ENCODE measurements at places on chromosomes 2 and 18. TPM values are rescaled to one million over a fixed set of nuclear protein-coding genes. Genes with fewer than 3 reads are reported as not detected.

GRCh38 chr2:176004934-176005333, 2.9 kb upstream of the LNPK start:
- H3K4me1 ChIP-seq: peaks cover 8% of the 10 kb centered on the region
- no peaks in the 10 kb centered on the region for H3K27me3 ChIP-seq
- no peaks in the 10 kb centered on the region for H3K36me3 ChIP-seq

GRCh38 chr2:169081551-169081950, 12.2 kb downstream of the DHRS9 start:
- no peaks in the 10 kb centered on the region for H3K4me1 ChIP-seq
- no peak for DNase-seq
- H3K27me3 ChIP-seq: no peaks in the 10 kb centered on the region
- no peaks in the 10 kb centered on the region for H3K36me3 ChIP-seq
- no peak overlapping the region for H3K27ac ChIP-seq
- no peak overlapping the region for H3K4me3 ChIP-seq

DNA sequence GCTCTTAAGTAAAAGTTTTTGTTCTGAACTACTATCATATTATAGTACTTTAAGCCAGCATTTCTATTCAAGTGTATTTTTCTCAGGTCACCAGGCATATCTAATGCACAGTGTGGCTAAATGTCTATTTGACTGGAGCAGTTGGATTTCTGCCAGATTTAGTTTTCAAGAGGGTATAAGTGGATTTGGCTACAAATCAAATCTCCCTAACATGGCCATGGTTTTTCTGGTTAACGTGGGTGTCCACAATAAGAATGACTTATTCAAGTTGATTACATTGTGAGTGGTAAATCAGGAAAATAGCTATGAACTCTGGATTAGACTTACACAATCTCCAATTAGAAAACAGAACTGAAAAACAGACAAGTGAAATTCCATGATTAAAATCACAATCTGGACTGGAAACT, 5.7 kb upstream of the CHN1 start:
- no peaks in the 10 kb centered on the region for H3K36me3 ChIP-seq
- H3K4me3 ChIP-seq: no peak overlapping the region
- H3K27ac ChIP-seq: no peak overlapping the region
- no peak for DNase-seq
- H3K4me1 ChIP-seq: no peaks in the 10 kb centered on the region

The PSMA8 gene
- total RNA-seq: not detected

DNA sequence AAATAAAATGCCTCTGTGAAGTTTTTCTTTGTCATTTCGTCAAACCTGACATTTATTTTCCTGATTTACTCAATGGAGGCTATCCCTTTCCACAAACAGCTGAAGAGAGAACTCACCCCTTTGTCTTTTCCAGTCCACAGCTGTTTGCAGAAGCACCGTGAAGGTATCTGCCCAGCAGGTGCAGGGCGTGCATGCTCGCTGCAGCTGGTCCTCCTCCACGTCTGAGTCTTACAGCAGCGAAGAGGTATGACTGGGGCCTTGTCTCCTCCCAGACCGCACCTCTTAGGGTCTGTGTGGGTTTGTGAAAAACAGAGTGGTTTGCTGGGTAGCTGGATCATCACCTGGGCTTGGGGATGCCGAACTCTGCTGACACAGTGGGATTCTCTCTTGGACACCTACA, 9.7 kb downstream of the SPP2 start:
- no peaks in the 10 kb centered on the region for H3K27me3 ChIP-seq
- H3K4me1 ChIP-seq: no peaks in the 10 kb centered on the region
- no peak overlapping the region for H3K4me3 ChIP-seq

GRCh38 chr2:27954771-27955383, 64.3 kb downstream of the BABAM2 start:
- peaks cover 2% of the 10 kb centered on the region for H3K4me1 ChIP-seq
- no peaks in the 10 kb centered on the region for H3K36me3 ChIP-seq
- peak; percentile 31 for DNase-seq
- peak overlapping the region; percentile 20 for H3K27ac ChIP-seq

The SAG gene
- total RNA-seq: not detected

DNA sequence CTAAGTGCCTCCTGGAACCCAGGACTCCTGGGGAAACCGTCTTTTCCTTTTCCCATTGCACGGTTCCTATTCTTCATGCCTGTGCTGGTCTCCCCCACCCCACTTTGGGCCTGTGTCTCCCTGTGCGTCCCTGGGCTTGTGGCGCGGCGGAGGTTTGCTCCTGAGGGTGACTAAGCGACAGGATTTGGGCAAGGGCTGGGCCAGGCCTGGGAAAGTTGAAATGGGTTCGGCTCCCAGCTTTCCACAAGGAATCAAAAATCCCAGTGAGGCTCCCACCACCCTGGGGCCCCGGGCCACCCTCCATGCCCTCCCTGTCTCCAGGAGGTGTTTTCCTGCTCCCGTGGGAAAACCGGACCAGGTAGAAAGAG, 197.6 kb downstream of the NDUFA10 start:
- H3K27ac ChIP-seq: no peak overlapping the region
- no peak for DNase-seq
- no peaks in the 10 kb centered on the region for H3K27me3 ChIP-seq
- H3K36me3 ChIP-seq: no peaks in the 10 kb centered on the region

The IL1B gene
- not detected for total RNA-seq

DNA sequence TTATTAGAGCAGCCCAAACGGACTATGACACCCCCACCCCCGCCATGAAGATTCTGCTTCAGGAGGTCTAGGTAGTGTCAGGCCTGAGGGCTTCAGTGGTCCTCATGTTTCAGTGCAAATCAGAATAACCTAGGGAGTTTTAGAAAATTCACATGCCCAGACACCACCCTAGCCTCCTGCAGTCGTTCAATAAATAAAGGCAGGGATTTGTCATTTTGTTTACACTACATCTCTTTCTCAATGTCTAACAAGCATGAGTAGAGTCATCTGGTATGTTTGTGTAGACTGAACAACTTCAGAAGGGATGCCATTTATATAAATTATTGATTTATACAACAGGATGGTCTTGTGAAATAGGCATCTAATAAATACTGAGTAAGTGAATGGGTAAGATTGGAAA, 112.1 kb upstream of the SERPINE2 start:
- no peaks in the 10 kb centered on the region for H3K36me3 ChIP-seq
- DNase-seq: no peak
- H3K4me3 ChIP-seq: no peak overlapping the region
- no peak overlapping the region for H3K27ac ChIP-seq
- no peaks in the 10 kb centered on the region for H3K4me1 ChIP-seq

The BOLL gene
- not detected for total RNA-seq

DNA sequence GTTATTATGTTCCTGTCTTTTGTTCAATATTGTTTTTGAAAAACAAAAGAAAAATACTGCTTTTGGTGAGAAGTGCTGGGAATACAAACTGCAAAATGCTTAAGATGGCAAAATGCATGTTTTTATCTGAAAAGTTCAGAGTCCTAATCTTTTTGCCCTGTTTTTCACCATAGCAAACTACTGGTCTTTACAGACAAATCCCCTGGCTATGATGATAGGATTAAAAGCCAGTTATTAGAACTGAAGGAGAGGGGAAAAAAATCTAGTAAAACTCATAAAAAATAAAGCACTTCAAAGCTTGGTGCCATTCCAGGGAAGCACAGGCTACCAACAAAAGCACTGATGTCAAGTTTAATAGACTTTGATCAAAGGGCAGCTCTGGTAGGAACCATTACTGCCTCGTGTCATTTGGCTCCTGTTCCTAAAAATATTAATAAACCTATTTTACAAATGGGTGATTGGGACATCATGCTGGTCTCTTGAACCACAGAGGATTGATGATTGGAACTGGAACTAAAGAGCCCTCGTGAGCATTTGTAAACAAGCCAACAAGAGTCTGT, 194.7 kb downstream of the RAB3GAP1 start:
- no peaks in the 10 kb centered on the region for H3K27me3 ChIP-seq
- H3K36me3 ChIP-seq: no peaks in the 10 kb centered on the region
- no peaks in the 10 kb centered on the region for H3K4me1 ChIP-seq
- no peak overlapping the region for H3K4me3 ChIP-seq
- no peak overlapping the region for H3K27ac ChIP-seq

DNA sequence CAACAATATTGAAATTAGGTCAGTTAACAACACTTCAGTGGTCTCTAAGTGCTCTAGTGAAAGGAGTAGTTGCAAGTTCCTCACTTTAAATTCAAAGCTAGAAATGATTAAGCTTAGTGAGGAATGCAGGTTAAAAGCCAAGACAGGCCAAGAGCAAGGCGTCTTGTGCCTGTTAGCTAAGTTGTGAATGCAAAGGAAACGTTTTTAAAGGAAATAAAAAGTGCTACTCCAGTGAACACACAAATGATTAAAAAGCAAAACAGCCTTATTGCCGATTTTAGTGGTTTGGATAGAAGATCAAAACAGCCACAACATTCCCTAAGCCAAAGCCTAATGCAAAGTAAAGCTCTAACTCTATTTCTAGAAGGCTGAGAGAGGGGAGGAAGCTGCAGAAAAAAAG, 44.7 kb downstream of the ANTXR1 start:
- no peak for DNase-seq
- no peaks in the 10 kb centered on the region for H3K36me3 ChIP-seq
- no peak overlapping the region for H3K27ac ChIP-seq

DNA sequence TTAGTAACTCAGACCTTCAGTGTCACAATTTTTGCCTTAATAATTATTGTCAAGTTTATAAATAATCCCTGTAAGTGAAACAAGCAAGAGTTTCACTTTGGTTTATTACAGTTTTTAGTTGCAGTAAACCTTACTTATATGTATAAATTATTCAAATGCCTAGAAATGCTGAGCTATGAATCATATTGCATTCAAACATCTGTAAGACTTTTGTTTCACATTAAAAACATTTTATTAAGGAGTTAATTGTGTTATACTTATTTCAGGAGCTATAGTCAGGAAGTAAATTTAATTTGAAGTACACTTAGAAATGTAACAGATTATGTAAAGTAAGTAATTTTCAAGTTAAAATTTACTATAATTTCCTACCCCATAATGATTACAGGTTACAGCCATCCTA, 3.9 kb upstream of the ETAA1 start:
- H3K4me3 ChIP-seq: no peak overlapping the region
- H3K27ac ChIP-seq: no peak overlapping the region
- DNase-seq: no peak
- H3K27me3 ChIP-seq: no peaks in the 10 kb centered on the region
- H3K36me3 ChIP-seq: no peaks in the 10 kb centered on the region

DNA sequence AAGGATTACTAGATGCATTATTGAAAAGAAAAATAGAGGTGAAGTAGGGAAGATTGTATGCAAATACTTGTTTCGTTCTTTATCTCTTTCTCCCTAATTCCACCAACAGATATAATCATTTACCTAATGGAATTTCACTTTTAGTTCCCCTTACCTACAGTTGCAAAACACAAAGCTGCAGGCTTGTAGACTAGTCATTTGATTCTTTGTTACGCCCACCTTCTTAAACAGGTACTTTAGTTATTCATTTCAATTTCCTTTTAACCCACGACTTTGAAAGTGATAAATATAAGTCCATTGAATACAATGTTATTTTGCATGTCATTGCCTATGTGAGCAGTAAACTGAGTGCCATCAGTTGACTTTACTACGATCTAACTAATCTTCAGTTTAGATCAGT, 3.9 kb upstream of the HRH4 start:
- no peaks in the 10 kb centered on the region for H3K36me3 ChIP-seq
- no peaks in the 10 kb centered on the region for H3K4me1 ChIP-seq
- DNase-seq: no peak
- no peak overlapping the region for H3K4me3 ChIP-seq
- no peak overlapping the region for H3K27ac ChIP-seq

DNA sequence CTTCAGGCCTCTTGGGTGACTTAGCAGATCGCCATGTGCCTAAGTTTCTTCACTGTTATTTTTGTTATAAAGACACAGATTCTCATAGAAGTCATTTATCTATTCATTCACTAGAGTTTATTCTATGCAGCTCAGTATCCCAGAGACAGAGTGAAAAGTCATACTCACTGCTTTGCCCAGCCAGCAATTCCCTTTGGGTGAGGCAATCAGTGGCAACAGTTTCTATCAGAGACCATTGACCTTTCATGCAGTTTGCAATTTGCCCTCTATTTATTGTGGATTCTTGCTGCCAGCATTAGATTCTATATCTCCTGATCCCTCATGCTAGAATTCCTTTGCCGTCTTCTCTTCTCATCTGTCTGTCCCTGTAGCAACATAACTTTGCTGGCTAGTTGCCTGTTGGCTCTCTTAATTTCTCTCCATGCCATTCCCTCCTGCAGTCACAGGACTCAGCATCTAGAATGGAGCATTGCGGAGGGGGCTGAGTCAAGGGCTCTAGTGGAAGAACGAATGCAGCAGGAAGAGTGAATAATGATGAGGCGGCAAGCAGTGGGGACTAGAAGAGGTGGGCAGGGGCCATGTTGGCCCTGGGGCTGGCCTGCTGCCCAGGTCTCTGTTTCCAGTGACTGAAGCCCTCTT, 12.2 kb downstream of the SLC9A4 start:
- no peak for DNase-seq
- H3K4me1 ChIP-seq: no peaks in the 10 kb centered on the region
- H3K36me3 ChIP-seq: no peaks in the 10 kb centered on the region
- no peaks in the 10 kb centered on the region for H3K27me3 ChIP-seq
